ENCODE measurements at places on chromosomes 5 and 9. TPM values are rescaled to one million over a fixed set of nuclear protein-coding genes. Genes with fewer than 3 reads are reported as not detected.

DNA sequence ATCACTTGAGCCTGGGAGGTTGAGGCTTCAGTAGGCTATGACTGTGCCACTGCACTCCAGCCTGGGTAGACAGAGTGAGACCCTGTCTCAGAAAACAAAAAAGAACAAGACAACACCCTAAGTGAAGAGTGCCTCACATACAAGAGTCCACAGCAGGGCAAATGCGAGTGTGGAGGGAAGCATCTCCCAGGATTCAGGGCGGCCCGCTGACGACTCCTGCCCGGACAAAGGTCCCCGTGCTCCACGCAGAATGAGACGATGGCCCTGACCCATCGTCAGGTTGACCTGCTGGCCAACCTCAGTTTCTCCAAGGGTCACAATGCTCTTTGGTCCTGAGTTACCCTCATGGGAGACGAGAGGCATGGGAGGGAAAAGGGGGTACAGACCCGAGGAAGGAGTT lies 18.3 kb downstream of the MRNIP start:
- no peak for DNase-seq

DNA sequence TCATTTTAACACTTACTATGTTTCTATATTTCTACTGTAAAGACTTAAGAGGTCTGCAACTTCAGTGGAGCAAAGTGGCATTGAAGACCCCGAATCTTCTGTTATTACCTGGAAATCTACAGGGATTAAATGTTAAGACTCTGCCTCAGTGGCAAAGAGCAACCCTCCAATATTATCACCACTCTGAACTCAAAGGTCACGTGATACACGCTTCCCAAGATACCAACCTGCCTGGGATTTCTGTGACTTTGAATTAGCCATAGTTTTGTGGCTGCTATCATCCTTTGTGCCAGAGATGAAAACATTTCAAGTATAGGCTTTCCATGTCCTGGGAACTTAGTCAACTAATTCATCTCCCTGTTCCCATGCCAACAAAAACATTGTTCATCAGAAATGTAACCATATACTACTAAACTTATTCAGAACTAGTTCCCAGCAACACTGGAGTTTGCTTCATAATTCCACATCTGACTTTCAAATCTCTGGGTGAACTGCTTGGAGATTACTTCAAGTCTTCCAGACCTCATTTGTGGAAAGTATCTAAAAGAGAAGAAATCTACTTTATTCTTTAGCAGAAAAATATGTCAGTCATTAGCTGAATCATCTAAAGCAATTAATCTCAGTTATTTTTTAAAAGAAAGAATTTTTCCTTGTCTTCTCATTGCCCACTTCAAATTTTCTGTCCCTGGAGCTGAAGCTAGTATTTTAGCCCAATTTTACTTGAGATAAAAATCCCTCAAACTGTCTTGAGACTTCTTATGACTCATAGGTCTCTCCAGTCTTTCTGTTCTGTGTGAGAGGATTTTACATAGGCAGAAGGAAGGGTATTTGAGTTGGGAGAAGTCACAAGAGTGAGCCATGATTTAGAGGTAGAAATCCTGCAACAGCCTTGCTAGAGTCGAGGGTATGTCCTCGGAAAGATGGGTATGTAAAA lies 83.0 kb downstream of the ZNF462 start:
- DNase-seq = no peak

GRCh38 chr5:152560512-152561137 lies 155.5 kb upstream of the NMUR2 start:
- peak; percentile 6 for DNase-seq

GRCh38 chr9:135641745-135642144 lies 2.4 kb upstream of the GLT6D1 start:
- DNase-seq = no peak

- no peak for DNase-seq
These were observed 41.9 kb upstream of the CFAP157 start for GRCh38 chr9:127664678-127665507.

Gene EMB
- total RNA-seq = 4.3 TPM

Gene ENHO
- 0.75 TPM for total RNA-seq

Gene LNPEP
- total RNA-seq = 21.4 TPM

Gene SCGB3A1
- total RNA-seq = not detected

All from epithelial cell of proximal tubule (primary cell).